ENCODE measurements at places on chromosomes 4 and X.

DNA sequence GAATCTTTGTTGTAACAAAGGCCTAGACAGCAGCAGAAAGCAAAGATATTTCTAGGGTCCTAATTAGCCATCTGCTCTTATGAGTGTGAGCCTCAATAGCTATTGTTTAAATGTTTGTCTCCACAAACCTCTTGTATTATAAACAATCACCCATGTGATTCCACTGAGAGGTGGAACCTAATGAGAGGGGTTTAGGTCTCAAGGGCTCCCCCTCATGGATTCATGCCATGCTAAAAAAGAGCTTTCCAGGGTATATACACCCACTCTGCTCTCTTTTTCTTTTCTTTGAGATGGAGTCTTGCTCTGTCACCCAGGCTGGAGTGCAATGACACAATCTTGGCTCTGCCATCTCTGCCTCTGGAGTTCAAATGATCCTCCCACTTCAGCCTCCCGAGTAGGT lies 42.1 kb downstream of the TRIM61 start:
- no peak for DNase-seq

DNA sequence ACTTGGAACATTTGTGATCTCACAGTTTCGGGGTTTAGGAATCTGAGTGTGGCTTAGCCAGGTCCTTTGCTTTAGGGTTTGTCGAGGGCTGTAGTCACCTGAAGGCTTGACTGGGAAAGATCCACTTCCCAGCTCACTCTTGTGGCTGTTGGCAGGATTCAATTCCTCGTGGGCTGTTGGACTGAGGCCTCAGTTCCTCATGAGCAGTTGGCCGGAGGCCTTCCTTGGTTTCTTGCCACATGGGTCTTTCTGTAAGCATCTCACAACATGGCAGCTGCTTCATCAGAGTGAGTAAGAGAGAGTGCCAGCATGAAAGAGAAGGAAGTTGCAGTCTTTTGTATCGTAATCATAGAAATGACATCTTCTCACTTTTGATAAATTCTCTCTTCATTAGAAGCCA lies 11.1 kb downstream of the TXLNG start:
- peak; percentile 5 for DNase-seq

DNA sequence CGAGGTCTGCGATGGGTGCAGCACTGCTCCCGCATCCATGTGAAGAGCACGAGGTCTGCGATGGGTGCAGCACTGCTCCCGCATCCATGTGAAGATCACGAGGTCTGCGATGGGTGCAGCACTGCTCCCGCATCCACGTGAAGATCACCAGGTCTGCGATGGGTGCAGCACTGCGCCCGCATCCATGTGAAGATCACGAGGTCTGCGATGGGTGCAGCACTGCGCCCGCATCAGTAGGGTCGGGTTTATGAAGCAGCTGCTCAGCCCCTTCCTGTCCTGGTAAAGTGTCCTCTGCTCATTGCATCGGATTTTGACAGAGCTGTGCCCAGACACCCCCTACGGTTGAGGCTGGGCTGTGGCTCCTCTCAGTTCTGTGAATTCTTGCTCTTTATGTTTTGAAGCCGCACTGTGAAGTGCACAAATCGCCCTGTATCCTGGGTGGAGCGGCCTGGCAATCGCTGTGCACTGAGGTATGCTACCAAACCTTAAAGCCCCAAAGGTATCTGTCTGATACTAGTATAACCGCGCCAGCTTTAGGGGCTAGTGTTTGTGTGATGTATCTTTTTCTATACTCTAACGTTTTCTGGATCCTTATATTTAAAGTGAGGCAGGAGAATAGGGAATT lies 98.7 kb downstream of the CPZ start:
- DNase-seq: no peak

DNA sequence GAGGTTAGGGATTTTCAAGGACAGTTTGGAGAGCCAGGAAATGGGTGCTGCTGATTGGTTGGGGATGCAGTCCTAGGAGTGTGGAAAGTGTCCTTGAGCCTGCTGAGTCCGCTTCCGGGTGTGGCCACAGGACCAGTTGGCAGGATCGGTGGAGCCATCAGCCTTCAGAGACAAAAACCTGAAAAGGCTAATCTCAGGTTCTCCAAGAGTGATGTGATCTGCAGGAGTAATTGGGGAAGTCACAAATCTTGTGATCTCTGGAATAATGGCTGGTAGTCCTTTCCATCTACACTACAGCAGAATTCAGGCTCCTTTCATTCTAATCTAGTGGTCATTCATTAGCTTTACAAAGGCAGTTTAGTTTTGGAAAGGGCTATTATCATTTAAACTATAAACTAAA lies 55.9 kb upstream of the BMP2K start:
- DNase-seq: no peak

- peak; percentile 65 for DNase-seq
Measured at GRCh38 chr4:76990288-76991080, 40.9 kb downstream of the SEPTIN11 start.

- DNase-seq: no peak
Measured at GRCh38 chr4:19803406-19803805, 448.3 kb upstream of the SLIT2 start.

GRCh38 chr4:39353478-39354253 lies 12.5 kb downstream of the RFC1 start:
- DNase-seq: peak; percentile 68

- peak; percentile 17 for DNase-seq
Measured at GRCh38 chrX:103367502-103367901, 8.8 kb upstream of the BEX3 start.

DNA sequence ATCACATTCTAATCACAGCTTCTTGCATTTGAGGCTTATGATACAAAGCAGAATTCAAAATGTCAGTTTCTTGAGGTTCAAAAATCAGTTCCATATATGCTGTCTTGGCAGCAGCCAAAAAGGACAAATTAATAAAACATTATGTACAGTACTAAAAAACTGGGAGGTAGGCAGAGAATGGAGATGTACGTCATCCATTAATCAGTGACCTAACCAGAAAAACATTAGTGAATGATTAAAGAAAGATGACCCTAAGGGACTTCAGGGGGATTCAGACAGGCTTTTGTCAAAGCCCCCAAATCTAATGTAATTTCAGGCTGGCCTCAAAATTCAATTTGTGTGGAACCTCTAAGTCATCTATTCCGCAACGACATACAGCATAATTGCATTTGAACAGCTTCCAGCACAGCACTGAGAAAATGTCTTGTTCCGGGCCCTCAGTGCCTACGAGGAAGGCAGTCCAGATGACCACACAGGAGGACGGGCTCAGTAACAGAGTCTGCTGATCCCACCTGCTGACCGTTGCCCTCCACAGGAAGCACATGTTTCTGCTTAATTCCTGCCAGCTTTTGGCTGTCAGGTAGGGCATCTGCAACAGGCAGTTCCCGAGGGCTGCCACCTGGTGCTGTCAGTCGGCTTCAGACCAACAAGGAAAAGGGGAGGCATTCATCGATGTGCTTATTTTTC lies 83.8 kb upstream of the HHIP start:
- DNase-seq: no peak

GRCh38 chr4:189548484-189549125 lies 392.1 kb upstream of the FRG1 start:
- no peak for DNase-seq

- peak; percentile 60 for DNase-seq
Measured at GRCh38 chr4:108834835-108835384, 72.1 kb upstream of the ETNPPL start.

- peak; percentile 9 for DNase-seq
Measured at GRCh38 chrX:30065226-30065625, 150.1 kb upstream of the MAGEB2 start.

DNA sequence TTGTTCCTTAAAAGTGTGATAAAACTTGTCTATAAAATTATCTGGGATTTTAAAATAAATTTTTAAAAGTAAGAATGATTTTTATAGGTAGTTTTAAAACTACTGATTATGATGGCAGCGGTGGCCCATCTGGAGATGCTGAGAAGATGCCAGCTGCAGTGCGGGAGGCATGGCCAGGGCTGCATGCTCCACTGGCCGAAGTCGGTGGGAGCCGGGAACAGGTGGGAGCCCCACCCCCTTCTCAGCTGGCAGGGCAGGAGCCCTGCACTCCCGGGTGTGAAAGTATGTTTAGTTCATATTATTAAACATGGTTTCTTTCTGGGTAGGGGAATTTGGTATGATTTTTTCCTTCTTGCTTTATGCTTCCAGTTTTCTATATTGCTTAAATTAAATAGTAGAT lies 63.8 kb downstream of the CORIN start:
- DNase-seq: no peak

- DNase-seq: peak; percentile 16
Measured at GRCh38 chrX:151899622-151900021, 13.1 kb upstream of the MAGEA4 start.

- no peak for DNase-seq
Measured at GRCh38 chr4:188037003-188037713, 41.6 kb downstream of the ZFP42 start.

DNA sequence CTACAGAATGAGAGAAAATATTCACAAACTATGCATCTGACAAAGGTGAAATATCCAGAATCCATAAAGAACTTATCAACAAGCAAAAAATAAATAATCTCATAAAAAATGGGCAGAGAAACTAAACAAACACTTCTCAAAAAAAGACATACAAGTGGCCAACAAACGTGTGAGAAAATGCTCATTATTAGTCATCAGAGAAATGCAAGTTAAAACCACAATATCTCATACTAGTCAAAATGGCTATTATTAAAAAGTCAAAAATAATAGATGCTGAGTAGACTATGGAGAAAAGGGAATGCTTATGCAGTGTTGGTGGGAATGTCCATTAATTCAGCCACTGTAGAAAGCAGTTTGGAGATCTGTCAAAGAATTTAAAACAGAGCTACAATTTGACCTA lies 533.3 kb downstream of the TMA16 start:
- DNase-seq: no peak

DNA sequence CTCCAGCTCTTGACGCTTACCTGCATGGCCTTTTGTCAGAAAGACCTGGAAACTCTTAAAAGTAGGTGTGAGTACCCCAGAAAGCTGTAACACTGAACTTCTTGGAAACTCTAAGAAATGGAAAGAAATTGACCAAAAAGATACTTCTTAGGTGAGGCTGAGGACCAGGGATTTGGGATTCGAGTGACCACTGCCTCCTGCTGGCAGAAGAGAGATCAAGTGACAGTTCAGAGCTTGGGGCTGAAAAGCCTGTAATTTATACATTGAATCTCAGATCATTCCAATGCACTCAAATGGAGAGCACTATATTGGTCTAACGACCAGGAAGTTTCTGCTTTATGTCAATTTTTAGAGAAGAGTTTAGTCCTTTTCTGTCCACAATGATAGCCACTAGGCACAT lies 204.6 kb downstream of the PDGFRA start:
- DNase-seq: peak; percentile 13

DNA sequence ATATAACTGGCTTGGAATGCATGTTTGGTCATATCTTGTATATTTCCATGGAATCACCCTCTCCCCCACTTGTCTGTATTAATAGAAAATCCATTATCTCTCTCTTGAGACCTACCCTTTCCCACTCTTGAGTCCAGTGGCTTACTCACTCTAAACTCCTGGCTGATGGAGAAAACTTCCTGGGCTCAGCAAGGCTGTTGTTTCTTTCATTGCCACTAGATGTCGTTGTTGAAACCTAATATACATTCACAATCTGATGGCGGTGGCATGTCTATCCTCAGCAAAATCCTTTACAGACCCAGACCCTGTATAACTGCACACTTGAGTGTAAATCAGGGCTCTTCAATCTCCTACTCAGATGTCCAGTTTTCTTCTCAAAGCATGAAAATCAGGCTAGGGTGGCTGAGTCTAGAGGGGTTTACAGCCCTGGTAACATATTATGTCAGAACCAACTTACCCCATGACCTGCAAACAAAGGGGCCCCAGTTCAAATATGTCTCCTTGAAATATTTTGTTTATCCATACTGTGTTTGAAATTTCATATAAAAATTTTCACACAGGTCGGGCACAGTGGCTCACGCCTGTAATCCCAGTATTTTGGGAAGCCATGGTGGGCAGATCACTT lies 70.0 kb upstream of the FAM241A start:
- DNase-seq: peak; percentile 71

- DNase-seq: no peak
Measured at GRCh38 chrX:10537308-10537707, 83.1 kb downstream of the MID1 start.

- DNase-seq: no peak
Measured at GRCh38 chr4:99861120-99861905, 32.9 kb downstream of the LAMTOR3 start.

GRCh38 chr4:83011689-83012199 lies 1.1 kb upstream of the LIN54 start:
- DNase-seq: no peak

Data from GM03348 (cell line).